ENCODE measurements at places on chromosomes 2 and 18.
A peak's percentile ranks its signal among the peaks of the same experiment; 100 is the strongest.

DNA sequence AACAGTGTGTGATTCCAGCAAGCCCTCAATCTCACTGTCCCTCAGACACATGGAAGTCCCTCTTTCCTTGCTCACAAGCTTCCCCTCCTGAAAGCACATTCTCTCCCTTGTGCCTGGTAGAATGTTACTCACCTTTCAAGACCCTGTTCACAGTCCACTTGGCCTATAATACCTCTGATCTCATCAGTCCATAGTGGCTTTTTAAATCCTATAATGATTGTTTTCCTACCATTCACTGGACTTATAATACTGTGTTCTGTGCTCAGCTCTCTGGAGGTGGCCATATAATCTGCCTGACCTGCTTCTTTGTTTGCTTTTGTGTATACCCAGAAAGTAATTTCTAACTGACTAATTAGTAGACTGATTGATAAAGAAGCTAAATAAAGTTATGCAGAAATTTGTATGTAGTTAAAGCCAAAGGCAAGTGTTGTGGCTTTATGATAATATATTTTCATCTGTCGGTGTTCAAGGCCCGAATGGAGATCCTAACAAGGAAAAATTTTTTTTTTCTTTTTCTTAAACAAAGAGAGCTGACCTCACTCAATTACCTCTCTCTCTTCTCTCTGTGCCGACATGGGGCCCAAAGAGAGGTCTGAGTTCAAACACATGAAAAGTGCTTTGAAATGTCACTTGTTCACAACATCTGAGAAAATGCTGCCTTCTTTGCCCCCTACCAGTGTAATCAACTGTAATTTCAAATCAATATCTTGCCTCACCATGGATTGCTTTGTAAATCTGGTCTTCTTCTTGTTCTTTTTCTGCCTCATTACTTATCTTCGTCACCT, 1033.0 kb upstream of the PIK3C3 start:
- DNase-seq = no peak

- DNase-seq = no peak
These were observed 177.2 kb downstream of the THADA start for GRCh38 chr2:43418680-43419079.

DNA sequence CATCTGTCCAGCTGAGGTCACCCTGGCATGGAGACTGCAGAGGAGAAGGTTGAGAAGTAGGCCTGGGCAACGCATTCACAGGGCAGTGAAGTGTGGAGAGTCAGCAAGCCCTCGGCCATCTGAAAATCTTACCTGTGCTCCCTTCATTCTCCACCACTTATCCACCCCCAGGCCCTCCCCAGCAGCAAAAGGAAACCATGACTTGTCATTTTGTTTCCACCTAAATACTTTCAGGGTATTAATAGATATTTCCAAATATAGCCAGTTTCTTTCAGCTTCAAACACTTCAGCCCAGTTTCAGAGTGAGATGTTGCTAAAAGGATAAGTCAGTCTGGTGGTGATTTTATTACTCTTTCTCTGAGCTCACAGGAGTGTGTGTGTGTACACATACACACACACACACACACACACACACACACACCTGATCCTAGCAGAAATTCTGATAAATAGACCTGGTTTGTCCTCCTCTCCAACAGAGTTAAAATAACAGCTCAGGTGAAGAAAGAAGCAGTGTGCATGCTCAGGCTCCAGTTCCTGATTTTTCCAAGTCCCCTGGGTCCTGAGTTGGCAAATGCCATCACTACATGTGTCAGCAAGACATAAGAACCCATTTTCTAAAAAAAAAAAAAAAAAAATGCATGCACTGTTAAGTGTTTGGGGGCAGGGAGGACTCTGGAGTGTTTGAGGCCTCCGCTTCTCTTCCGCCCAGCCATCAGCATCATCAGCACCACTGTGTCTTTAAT, 82.8 kb downstream of the LOXHD1 start:
- DNase-seq = no peak

GRCh38 chr2:217944923-217945322, 57.9 kb downstream of the TNS1 start:
- no peak for DNase-seq

DNA sequence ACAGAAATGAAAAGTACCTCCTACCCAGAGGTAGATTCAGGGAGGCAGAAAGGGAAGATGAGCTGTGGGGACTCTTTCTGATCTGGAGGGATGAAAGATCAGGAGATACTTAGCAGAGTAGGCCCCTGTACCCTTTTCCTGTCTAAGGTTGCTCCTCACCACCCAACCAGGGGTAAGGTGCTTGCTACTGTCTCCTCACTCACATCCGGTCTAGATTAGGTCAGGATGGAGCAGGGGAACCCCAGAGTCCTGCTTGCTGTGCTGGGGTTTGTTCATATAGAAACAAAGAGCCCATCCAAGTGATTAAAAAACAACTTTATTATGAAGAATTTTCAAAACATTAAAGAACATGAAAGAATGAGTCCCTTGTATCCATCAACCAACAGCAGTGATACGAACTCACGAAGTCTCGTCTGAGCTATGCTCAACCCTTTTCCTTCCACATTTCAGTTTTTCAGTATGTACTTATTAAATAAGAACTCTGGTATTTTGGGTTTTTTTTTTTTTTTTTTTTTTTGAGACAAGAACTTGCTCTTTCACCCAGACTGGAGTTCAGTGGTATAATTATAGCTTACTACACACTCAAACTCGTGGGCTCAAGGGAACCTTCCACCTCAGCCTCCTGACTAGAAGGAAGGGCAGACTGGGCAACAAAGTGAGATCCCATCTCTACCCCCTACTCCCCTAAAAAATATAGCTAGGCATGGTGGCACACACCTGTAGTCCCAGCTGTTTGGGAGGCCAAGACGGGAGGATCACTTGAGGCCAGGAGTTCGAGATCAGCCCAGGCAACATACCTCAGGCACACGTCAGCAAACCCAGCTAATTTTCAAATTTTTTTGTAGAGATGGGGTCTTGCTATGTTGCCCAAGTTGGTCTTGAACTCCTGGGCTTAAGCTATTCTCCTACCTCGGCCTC, 28.5 kb upstream of the MCFD2 start:
- DNase-seq = no peak

GRCh38 chr18:42310956-42311355, 355.9 kb downstream of the PIK3C3 start:
- peak; percentile 45 for DNase-seq

- no peak for DNase-seq
These were observed 441.5 kb upstream of the TNP1 start for GRCh38 chr2:217301142-217301925.

DNA sequence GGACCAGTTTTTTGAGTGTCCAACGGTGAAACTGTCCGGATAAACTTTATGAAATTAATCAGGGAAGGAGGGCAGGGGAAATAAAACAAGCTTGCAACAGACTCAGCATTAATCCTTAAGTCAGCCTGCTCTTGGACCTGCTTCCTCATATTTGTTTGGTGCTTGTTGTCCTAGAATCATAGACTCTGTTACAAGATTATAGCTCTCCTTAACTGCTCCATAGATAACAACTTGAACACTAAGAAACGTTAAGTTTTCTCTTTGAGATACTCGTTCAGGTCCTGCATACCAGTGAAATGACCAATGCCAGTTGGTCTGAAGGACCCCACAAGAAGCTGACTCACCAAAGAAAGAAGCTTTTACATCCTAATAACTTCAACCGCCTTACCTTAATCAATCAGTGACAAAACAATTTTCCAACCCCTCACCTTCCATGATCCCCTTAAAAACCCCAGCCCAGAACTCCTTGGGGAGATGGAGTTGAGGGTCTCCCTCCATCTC, 493.2 kb downstream of the PID1 start:
- no peak for DNase-seq

- no peak for DNase-seq
These were observed 113.3 kb upstream of the CDC42EP3 start for GRCh38 chr2:37784759-37785149.

GRCh38 chr2:176088048-176088936, 4.2 kb upstream of the HOXD13 start:
- DNase-seq = no peak

GRCh38 chr2:27494284-27494943, 586 bp downstream of the FNDC4 start:
- DNase-seq = no peak

DNA sequence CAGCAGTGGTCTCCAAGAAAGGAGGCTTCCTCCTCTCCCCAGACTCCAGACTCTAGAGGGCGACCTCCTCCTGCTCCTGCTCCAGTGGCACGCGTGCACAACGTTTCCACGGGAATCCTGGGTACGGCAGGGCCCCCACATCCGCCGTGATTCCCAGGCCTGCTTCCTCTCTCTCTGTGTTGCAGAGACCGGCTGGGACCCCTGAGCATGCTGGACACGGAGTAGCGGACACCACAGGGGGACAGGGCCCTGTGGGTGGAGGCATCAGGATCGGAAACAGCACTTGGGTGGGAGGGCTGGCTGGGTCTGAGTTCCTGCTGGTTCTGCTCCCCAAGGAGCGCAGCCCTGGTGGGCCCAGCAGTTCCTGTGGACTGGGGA, 75.9 kb upstream of the SLC35G4 start:
- DNase-seq = no peak

DNA sequence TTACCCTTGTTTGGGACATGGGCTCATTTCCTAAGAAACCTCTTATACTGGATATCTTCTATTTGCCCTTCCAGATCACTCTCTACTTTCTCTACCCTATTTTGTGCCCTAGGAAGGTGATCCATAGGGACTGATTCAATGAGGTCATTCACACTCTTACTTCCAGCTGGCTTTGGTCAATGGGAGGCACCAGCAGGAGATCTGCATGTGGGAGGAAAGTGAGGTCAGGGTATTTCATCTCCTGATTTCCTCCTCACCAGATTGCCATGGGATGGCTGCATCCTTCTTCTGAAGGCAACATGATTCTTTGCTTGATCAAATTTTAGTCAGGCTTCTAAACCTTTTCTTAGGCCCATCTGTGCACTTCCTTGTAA, 15.2 kb downstream of the M1AP start:
- DNase-seq = no peak

DNA sequence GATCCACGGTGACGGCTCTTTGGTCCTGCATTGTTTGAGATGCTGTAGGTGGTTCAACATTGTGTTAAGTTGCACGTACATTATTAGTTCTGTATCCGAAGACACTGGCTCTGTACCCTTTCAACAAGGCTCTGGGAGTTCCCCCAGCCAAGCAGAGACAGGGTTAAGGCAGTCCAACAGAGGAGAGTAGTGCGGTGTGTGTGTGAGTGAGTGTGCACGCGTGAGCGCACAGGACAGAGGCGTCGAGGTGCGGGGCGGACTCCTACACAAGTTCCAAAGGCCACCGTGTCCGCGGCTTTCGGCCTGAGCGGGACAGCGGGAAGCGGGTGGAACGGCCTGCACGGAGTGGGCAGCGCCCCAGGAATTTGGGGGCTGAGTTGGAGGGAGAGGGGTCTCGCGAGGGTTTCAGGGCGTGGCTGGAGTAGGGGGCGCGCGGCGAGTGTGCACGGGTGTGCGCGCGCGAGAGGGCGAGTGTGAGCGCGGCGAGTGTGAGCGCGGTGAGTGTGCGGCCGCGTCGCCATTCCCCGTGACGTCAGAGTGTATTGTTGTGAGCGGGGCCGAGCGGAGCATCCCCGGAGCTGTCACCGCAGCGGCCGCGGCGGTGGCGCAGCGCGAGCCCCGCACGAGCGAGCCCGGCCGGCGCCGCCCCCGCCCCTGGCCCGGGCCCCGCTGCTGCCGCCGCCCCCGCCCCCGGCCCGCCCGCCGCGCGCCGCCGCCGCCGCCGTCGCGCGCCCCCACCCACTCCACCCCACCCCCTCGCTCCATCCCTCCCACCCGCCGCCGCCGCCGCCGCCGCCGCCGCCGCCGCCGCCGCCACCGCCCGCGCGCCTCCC, at the start of gene ASXL3:
TSS of gene ASXL3 (plus strand) at position 535 of the 833 bp plus-strand sequence. CDS start 413 bp downstream, outside the sequence.
- no peak for DNase-seq

DNA sequence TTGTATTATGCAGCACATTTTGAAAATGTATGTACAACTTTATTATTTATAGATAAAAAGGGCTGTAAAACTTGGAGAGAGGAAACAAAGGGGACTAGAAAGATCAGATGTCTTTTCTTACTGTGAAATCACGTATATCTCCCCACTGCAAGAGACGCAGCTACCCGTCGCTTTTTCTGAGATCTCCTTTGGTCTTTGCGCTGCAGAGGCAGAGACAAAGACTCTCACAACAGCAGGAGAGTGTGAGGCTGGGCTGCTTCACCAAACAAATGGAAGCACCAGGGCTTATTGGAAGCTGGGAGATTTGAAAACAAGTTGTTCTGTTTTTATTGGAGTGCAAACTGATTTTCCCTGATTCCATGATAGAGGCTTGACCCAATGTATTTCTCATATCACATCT, 129.0 kb upstream of the PARD3B start:
- no peak for DNase-seq

DNA sequence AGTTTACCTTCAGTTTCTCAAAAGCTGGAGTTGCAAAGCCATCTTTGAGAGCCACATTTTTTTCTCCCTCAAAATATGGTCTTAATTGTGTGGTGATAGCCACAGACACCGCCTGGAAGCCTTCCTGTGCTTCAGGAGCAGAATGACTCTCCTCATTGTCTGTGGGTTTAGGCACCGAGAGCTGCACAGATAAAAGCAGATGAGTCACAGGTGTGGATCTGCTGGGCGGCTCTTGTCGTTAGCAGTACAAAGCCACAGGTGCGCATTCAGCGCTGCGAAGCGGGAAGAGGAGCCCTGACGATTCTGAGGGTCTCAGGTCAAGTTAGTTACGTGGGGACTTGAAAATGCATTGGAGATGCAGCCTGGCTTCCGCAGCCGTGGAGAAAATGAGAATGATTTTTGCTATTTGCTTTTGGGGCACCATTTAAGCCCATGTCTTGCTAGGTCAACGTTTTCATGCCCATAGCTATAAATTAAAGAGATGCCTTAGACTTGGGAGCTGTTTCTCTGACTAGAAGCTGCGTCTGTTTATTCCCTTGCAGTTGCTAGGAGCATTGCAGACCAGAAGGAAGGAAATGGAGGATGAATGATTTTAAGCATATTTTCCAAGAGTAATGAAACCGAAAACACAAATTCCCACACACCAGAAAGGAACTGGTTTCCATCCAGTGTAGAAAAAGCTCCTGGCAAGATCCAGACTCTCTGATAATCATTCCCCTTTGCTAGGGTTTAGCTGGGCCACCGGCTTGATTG, 51.5 kb downstream of the KLHL29 start:
- DNase-seq = no peak

- no peak for DNase-seq
These were observed 80.2 kb downstream of the NDUFA10 start for GRCh38 chr2:239944694-239945551.

DNA sequence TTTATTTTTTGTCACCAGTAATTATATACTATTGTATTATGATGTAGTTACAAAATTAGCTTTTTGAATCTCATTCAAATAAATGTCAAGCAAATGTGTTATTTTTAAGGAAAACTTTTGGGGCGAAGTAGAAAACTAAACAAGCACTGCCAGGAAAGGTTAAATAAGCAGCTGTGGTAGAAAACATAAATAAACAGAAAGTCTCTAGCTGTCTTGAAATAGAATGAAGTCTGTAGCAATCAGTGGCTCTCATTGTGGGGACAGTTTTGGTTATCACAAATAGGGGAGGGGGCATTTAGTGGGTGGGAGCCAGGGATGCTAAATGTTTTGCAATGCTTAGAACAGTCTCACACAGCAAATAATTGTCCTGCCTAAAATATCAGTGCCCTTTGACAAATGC, 3.4 kb downstream of the INSIG2 start:
- DNase-seq = no peak
